NCI-H446 (cell line): ENCODE measurements at places on chromosomes 1 and 21.

- peak; percentile 91 for DNase-seq
These were observed 809 bp downstream of the SYT11 start for GRCh38 chr1:155859881-155860871.

DNA sequence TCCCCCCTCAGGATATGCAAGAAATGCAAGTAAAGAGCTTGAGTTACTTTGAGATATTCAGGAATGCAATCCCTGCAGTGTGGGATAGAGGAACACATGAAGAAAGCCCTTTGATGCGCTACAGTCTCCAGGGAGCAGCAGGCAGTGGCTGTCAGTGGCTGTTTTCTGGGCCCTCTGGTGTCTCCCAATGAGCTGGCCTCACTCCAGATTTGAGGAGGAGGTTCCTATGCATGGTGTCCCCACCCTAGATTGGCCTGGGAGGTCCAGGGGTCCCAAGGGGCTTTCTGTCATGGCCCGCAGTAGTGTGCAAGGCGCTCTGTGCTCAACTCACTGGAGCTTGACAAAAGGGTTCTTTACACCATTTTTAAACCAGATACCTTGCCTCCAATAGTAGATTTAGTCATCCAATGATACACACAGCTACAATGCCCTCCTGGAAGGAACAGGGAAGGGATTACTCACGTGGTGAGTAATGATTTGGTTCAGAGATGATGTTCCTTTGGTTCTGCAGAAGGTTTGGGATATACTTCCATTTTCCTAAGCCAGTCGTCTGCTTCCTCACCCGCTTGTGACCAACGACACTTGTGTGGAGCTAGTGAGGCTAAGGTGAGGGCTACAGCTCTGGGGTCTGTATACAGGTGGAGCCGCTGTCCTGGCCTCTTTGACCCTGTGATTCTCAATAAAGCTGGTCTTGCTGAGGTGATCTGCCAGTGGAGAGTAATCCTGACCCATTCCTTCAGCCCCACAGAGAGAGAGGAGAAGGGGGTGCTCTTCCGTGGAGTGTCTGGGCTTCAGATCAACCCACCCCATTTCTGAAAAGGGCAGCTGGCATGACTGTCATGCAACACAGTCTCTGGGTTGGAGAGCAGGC lies 6.6 kb downstream of the BATF3 start:
- DNase-seq, result no peak

DNA sequence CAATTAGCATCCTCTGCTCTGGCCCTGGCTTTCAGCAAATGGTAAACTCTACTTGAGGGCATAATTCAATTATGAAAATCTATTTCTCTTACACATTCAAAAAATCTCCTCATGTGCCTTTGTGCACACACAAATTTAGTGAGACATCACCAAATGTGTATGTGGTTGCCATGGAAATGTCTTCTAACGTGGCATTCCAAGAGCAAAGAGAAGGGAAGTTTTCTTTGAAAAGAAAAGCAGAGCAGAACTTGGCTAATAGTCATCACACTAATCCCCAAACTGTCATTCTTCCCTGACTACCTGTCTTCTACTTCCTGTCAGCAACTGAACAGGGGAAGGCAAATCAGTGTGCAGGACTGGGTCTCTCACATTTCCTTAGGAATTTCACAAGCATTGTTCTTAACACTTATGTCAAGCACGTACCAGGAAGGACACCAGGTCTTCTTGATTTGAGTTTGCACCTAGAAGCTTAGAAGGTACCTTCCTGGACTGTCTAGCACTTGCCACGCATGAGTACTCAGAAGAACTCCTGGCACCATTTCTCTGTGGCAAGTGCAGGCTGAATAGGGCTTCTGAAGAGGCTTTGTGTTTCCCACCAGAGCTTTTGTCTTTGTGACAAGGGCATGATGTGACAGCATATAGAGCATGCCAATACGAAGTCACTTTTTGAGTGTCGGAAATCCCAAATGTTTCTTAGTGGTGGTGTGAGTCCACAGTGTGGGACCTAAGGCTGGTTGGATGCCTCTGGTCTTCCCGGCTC lies 32.3 kb downstream of the MAN1C1 start:
- DNase-seq, result no peak

DNA sequence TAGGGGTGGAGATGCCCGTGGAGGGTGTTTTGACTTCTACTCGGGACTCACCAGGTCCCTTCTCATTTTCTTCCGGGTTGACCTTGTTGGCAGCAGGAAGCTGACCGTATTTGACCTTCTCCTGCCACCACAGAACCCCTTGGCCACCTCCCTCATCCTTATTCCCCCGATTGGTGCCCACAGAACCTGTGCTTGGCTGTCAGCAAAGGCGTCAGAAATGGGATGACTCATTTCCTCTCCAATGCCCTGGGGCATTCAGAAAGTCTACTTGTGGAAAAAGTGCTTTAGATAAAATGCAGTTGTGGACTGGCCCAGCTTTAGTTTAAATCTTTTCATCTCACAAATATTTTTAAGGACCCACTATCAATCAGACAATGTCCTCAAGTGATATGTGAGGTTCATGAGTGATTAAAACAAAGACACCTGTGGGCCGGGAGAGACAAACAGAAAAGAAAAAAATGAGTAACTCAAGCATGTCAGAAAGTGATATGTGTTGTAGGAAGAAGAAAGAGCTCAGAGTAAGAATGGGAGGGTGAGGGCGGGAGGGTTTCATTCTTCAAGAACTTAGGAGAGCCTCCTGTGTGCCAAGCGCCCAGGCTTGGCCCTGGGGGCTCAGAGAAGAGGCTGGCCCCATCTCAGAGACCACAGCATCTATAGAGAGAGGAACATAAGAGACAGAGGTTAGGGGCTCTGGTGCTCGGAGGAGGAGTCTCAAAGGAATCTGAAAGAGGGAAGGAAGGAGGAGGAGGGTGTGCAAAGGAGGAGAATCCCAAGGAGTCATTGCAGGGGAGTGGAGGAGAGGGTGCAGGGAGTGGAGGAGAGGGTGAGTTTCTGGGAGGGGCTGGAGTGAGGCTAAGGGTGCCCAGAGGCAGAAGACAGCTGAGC lies 221.6 kb upstream of the VAMP3 start:
- DNase-seq, result no peak
